ENCODE measurements at places on chromosomes 6 and 20.

DNA sequence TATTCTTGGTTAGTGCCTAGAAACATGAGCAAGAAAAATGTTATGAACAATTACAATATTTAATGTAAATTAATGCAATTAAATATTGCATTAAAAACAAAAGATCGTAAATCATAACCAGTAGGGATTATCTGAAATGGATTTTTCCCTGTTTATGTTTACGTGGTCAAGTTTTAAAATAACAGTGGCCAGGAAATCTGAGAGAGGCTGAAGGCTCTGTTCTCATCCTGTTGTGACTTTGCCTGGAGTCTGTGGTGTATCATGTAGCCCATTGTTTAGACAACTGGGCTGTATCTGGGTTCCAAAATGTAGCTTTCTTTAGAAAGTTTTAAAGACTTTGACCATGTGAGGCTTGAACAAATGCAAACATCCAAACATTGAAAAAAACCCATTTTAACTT lies 2.4 kb downstream of the MYO6 start:
- DNase-seq: no peak

GRCh38 chr6:42349753-42350511 lies 101.8 kb downstream of the TRERF1 start:
- no peak for DNase-seq

- DNase-seq: no peak
These were observed 8.8 kb downstream of the C20orf202 start for GRCh38 chr20:1212023-1212422.

DNA sequence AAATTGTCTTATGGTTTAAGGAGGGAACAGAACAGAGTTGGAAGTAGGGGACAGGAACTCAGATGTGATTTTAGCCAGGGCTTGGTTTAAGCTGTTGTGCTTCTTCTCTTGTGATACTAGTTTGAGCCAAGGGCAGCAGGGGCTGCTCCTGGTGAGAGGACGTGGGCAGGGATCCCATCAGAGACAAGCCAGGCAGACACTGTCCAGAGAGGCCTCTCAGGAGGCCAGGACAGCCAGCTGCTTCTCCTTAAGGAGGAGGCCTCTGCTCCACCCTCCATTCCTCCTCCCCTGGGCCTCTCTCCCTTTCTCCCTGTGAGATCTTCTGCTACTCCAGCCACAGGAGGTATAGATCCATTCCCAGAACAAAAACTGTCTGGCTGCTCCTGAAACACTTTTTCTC lies 108.4 kb upstream of the MLN start:
- no peak for DNase-seq

GRCh38 chr6:46901882-46902314 lies 19.8 kb downstream of the ADGRF5 start:
- DNase-seq: no peak

- DNase-seq: peak; percentile 91
These were observed 9.6 kb upstream of the CPNE5 start for GRCh38 chr6:36848658-36849441.

DNA sequence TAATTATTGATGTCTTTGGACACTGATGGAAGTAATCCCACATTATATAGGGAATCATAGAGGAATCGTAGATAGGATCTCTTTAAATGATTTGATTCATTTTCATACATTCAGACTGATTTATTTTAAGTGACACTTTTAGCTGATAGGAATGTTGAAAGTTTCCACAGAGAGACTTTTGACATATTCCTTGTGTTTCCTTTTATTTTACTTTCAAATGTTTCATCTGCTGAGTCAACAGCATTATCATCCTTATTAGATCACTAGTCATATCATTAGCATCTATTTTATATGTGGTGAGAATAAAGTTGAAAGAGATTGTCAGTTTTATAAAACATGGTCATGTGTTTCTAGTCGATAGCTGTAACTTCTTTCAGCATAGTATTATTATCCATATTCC lies 13.4 kb downstream of the DCBLD1 start:
- DNase-seq: no peak

DNA sequence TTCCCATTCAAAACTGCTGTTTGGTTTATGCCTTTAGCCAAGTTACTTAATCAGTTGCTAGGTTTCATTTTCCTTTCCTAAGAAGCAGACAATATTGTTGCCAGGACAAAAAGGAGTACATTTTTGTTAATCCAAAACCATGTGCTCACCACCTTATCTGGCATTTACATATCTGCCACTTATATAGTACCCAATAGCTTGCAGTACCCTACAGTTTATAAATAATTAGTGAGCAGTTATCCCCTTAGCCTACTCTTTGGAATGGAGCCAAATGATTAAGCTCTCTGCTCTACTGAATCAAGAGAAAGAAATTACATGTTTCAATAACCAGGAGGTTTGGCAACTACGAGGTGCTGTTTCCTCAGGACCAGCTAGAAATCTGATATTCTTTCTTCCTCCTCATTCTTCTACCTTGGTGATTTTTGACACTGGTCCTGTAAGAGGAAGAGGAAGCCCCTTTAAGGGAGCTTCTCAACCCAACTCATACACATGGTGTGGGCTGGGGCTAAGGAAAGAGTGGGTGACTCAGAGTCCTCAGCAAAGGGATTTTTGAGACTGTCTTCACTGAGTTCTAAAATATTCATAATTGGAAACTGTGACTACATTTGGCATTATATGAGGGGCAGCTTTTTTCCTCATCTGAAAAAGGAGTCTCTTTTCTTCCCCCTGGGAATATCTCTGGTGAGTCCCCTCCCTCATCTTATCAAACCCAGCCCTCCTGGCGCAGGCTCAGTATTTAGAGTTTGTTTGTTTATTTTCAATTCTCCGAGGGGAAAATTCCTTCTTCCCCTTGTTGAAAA lies 1.5 kb downstream of the ZNFX1 start:
- DNase-seq: no peak

DNA sequence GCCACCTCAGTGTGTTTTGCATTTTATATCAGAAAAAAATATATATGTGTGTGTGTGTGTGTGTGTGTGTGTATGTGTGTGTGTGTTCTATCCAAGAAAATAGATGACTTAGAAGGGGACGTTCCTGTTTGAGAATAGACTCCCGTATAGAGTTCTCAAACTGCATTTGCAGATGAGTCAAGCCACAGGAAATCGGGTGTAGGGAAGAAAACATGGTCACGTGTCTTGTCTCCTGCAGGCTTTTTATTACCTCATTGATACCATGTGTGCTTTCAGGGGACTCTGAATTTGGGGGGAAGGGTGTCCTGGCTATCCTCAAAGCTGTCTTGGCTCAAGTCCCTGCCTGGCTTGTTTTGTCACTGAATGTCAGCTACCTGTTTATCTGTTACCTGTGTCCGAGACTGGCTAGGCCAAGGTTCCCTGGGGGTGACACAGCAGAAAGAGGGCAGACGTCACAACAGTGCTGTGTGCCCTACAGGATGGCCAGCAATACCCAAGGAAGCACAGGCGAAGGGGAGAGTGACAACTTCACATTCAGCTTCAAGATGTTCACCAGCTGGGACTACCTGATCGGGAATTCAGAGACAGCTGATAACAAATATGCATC lies 55.7 kb upstream of the NOP56 start:
- no peak for DNase-seq

DNA sequence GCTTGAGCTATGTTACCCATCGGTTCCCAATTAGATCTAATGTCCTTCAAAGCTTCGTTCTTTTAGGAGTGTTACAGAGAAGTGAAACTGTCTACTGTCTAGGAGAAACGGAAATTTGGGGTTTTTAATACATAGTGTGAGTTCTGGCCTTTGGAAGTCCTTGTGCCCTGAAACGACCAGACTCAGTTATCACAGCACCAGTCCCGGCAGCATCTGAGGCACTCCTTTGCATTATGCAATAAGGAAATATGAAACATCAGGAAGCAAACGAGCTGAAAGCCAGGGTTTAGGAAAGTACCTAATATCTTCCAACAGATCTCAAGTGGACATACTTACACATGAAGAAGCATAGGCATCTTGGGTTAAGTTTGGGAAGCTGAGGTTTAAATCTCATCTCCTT lies 61.8 kb upstream of the ADGRF1 start:
- DNase-seq: no peak

DNA sequence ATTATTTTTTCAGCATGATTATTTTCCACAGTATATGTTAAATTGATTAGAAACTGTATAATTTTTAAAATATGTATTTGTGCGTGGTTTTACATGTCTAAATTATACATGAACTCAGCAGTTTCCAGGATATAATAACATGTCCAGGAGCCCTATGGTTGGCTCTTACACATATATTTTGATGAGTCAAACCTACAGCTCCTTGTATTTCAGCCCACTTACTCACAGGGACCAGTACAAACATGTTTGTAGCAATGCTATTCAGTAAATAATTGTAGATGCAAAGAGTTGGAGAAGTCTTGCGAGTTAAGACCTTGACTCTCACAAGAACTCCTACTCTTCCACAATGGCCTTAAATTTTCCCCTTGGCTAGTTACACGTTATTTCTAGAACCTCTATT lies 107.2 kb upstream of the SASH1 start:
- no peak for DNase-seq

- no peak for DNase-seq
These were observed 31.6 kb upstream of the APMAP start for GRCh38 chr20:25024171-25024570.

DNA sequence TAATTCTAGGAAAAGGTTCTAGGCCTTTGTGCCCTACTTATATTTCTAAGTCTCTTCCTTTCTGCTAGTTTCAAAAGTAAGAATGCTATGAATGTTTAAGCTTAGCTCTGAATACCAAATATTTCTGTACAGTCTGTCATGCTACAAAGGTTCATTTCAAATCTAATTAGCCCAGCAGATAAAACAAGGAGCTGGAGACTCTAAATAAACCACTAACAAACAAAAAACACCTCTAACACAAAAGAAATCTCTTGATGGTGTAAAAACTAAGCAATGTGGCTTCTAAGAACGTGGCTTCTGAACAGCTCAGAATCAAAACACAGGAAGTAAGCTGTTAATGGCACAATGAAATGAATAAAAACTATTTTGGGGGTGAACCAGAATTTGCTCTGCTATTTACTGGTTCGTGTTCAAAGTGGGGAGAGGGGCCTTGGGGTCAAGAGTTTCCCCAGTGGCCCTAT lies 198.3 kb downstream of the BCAS1 start:
- DNase-seq: no peak

DNA sequence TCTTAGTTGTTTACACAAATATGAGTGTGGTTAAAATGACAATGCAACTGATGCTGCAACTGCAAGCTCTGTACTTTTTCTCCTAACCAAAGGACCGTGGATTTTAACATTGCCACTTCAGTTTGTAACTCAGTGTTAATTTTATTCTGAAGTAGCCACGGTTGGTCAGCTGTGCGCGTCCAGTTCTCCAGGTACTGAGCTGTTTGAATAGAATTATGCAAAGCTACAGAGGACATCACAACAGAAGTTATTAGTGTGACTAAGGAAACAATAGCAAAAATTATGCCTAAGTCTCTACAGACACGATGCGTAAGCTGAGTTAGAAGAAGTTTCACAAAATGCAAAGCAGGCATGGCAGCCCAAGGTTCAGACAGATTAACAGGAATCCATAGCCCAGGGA lies 4.4 kb upstream of the ABHD12 start:
- DNase-seq: no peak

- no peak for DNase-seq
These were observed 392 bp upstream of the SLC2A10 start for GRCh38 chr20:46709055-46709458.

DNA sequence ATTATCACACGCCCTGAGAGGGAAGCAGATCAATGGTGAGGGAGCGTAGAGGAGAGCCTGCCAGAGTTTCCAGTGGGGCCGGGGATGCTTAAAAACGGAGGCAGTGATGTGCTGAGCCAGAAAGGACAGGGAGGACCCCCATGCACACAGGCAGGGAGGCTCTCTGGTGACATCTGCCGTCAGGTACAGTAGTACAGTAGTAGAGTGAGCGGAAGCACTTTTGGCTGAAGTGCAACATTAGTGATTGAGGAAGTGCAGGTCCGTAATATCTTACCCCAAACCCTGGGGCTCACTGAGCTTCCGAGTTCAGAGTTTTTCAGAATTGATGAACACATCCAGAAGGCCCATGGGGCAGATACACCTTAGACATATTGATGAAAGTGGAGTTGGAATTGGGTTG lies 42.1 kb downstream of the GFRA4 start:
- peak; percentile 57 for DNase-seq

GRCh38 chr6:70894001-70894400 lies 62.9 kb downstream of the B3GAT2 start:
- DNase-seq: no peak

DNA sequence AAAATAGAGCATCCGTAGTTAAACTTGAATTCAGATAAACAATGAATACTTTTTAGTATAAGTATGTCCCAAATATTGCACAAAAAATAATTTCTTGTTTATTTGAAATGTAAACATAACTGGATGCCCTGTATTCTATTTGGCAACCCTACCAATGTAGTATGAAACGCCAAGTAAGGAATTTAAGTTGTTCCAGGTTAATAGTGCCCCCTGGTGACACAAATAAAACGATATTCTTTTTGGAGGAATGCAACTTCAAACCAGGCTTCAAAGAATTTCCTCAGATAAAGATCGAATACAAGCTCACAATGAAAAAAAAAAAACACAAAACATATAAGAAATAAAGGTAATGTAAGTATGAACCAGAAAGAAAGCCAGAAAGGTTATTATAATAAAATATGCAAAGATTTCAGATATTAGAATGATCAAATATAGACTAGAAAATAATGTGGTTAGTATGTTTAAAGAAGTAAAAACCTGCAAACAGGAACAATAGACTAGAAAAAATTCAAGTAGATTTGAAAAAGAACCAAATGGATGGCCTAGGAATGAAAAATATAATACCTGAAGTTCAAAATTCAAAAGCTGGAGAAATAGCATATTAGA lies 18.4 kb upstream of the AKAP7 start:
- peak; percentile 33 for DNase-seq

GRCh38 chr6:74366634-74367033 lies 670.6 kb downstream of the CD109 start:
- DNase-seq: no peak

GRCh38 chr6:42041481-42042053 lies 8.8 kb upstream of the TAF8 start:
- DNase-seq: peak; percentile 21

DNA sequence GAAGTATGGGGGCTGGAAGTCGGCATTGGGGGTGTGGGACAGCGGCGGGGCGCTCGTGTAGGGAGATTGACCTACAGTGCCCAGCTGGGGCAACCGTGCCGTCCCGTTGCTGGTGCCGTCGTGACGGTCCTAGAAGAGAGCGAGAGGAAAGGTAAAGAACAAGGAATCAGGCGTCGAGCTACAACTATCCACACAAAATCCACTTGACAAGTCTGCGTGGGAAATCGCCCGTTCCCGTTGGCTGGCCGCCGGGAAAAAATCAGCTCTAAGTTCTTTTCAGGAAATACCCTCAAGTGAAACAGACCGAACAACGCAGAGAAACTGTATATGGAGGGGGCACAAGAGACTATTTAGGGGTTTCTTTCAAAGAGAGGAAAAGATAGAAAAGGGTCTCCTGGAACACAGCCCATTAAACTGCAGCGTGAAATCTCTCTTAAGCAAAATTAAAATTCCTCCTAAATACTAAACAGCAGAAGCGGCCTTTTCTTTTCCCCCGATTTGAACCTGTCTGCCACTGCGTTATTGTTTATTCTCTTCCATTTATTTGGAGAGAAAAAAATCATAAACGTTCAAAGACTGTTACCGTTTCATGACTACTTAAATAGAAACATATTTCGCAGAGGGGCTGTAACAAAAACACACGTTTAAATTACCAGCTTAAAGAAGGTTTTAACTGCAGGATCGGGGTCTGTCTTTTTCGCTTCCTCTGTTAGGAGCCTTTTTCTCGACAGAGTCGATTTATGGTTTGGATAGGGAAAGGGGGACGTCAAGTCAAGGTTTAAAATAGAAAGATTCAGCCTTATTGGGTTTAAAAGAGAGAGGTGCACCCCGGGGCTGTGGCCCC lies 4.4 kb downstream of the TFAP2A start:
- DNase-seq: no peak

GRCh38 chr6:112501705-112502104 lies 154.6 kb downstream of the RFPL4B start:
- peak; percentile 83 for DNase-seq

GRCh38 chr20:24468401-24469115 lies 871 bp upstream of the SYNDIG1 start:
- no peak for DNase-seq

Data from neural progenitor cell (in vitro differentiated cells).